Stimulated activated CD4-positive, alpha-beta T cell treated with anti-CD3 and anti-CD28 coated beads, Interleukin-1b, Interleukin-23, amount 100 ng/mL, for 4 hours (primary cell): ENCODE measurements at places on chromosomes 12 and 14.
A peak's percentile ranks its signal among the peaks of the same experiment; 100 is the strongest.

DNA sequence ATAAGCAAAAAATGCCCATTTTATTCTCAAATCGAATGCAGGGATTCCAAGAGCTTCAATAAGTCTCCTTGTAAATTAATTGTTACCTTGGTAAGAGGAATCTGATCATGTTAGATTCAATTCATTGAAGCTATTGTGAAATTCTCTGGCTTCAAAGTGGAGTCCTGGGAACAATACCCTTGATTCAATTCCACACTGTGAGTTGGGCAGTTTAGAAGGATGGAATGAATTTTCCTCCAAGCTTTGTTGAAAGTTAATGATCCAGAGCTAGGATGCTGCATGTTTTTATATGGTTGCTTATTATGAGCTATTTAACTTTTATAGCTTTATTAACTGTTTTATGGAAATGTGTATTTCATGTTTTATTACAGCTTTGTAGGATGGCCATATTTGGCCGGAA lies 89.9 kb upstream of the IGF1 start:
- no peak for DNase-seq

- DNase-seq: no peak
Observed at GRCh38 chr12:65628061-65628460, 196.2 kb upstream of the HMGA2 start.

DNA sequence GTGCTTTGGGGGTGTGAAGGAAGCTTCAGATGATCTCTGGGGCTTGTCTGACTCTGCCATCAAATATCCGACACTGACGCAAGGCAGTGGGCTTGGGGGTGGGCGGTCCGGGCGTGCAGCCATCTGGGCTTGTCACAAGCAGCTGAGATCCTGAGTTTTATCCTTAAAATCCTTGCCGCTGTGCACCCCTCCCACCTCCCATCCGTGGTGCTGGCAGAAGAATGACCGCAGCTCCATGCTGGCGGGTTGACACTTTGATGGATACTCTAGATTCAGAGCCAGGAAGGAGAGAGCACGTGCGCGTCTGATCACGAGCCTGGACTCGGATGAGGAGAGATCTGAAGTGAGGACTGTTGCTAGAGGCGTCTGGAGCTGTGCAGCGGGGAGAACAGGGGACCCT lies 3.0 kb downstream of the ZFYVE21 start:
- no peak for DNase-seq

- no peak for DNase-seq
Observed at GRCh38 chr14:105601360-105602242, 75.2 kb downstream of the TMEM121 start.

DNA sequence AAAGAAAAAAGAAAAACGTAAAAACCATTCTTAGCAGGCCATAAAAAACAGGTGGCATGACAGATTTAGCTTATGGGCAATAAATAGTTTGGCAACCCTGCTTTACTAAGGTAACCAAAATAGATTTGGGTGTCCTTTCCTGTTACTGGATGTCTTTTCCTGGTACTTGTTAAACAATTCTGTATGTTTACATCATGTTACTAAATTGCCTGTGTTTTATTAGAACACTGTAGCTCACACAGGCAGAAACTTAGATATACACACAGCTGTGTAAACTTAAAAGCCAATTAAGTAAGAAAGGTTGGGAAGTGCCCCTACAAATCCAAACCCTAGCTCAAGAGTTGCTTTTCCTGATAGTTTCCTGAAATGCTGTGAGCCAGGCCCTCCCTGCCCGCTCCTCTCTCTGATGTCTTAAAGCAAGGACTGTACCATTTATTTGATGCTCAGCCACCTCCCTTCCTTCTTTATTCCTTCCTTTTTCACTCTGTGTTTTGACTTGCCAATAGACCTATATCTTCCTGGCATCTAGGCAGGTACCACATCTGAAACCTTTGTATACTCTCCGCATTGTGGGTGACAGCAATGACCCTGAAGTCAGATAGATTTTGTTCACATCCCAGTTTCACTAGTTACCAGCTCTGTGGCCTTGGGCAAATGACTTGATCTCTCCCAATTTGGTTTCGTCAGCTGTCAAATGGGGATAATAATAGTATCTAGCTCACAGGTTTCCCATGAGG lies 3.7 kb upstream of the CAMKK2 start:
- DNase-seq: no peak

- no peak for DNase-seq
Observed at GRCh38 chr12:90827567-90827966, 127.4 kb downstream of the CCER1 start.

DNA sequence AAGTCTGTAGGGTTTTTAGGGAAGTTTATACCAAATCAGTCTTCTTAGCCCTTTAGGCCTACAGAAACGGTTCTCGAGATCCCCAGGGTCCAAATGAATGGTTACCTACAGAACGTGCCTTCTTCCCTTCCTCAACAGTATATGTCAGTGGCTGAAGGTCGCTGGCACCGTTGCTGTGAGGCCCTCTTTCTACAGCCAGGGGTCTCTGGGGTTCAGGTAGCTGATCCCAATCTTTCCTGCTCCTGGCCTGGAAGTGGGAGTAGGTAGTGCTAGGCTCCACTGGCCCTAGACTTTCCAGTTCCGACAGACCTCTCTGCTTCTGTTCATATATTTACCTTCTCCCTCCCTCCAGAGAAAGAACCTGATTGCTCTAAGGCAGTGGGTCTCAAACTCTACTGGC lies 6.4 kb upstream of the EGLN3 start:
- DNase-seq: no peak

DNA sequence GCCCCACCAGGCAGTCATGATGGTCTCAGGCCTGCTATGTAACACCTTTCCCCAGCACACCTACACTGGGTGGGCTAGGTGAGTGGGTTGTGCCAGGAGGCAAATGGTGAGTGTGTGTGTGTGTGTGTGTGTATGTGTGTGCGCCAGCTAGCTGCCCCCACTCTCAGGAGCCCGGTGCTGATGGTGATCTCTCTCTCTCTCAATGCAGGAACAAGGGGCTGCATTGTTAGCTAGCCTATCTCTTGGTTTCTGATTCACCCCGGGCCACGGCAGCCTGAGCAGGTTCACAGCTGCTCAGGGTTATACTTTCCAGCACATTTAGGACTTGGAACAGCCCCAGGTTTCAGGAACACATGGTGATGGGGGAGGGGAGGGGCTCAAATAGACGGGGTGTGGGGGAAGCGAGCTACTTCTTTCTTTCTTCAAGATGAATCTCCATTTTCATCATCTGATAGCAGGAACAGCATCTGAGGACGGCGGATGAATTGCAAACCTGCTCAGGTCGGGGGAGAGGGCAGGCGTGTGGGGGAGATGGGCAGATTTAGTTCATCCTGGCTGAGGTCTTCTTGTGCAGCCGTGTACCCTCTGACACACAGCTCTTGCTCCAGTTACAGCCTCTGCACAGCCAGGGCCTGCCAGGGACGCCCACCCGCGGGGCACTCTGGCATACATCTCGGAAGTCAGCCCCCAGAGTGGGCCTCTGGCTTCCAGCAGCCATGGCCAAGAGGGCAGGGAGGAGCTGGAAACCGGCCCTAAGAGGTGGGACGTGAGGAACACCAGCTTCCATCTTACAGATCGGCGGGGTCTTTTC lies 137.6 kb downstream of the ZFP36L1 start:
- no peak for DNase-seq

DNA sequence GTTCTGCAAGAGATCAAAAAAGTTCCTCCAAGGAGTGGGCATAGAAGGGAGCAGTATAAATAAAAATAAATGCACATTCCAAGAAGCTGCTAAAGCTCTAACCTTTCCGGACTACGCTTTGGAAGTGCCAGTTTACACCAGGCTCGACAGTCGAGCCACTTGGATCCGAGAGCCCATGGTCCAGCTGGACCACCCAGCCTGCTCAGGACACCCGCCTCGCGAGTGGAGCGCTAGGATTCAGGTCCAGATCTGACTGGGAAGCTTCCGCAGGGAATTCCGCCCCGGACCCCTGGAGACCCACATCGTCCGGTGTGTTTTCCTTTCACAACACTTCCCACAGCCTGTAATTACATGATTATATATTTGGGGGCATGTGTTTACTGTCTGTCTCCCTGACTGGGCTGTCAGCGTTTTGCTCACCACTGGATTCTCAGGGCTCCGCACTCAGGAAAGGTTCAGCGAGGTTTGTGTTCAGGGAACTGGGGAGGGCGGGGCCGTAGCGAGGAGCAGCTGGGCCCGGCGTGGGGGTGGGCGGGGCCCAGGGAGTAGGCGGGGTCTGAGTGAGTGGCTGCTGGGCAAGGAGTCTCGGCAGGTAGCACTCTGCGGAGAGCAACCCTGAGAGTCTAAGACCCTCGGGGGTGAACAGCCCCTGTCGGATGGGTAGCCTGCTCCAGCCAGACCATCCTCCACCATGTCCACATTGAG lies 52.3 kb upstream of the TMEM263 start:
- peak; percentile 63 for DNase-seq

DNA sequence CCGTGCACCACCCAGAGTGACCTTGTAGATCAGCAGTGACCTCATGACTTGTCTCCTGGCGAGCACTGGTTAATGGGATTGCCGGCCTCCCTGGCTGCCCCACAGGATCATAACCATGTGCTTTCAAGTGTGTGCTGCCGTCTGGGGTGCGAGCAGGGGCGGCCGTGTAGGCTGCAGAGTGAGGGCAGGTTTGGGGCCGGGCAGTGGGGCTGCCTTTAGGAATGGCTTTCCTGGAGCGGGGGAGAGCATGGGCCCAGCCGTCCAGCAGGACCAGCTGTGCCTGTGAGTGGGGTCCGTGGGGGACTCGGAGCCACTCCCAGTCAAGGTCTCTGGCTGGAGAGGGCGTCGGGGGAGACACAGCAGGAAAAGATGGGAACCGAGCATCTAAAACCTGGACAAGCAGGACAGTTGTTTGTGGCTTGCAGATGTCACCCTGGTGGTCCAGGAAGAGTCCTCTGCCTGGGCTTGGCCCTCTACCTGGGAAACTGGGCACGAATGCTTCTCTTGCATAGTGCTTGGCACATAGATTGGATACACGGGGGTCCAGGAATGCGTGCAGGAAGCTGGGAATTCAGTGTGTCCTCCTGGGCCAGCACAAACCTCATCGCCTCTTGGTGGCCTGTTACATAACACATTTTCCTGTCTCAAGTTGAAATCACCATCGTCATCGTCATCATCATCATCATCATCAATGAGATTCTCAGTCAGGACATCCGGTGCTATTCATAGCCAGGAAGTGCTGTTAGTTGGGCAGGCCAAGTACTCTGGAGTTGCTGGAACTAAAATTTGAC lies 96.0 kb downstream of the ADGRD1 start:
- no peak for DNase-seq

GRCh38 chr12:111664961-111665865 lies 20.5 kb downstream of the BRAP start:
- DNase-seq: no peak

- DNase-seq: no peak
Observed at GRCh38 chr12:104673294-104673693, 216.5 kb downstream of the CHST11 start.

DNA sequence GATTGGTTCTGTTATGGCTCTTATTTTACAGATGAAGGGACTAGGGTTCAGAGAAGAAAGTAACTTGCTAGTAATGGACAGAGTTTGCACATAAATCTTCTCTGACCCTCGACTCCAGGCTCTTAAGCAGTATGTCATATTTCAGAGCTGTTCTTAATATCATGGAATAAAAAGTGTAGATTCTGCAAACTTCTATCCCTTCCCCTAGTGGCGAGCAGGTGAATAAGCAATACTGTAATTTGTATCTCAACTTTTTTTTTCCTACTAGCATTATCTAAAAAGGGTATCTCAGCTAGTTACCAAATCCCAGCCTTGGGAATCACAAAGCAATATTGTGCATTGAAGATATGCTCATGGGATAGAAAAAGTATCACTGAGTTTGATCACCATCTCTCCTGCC lies 83.2 kb downstream of the ANO4 start:
- no peak for DNase-seq

DNA sequence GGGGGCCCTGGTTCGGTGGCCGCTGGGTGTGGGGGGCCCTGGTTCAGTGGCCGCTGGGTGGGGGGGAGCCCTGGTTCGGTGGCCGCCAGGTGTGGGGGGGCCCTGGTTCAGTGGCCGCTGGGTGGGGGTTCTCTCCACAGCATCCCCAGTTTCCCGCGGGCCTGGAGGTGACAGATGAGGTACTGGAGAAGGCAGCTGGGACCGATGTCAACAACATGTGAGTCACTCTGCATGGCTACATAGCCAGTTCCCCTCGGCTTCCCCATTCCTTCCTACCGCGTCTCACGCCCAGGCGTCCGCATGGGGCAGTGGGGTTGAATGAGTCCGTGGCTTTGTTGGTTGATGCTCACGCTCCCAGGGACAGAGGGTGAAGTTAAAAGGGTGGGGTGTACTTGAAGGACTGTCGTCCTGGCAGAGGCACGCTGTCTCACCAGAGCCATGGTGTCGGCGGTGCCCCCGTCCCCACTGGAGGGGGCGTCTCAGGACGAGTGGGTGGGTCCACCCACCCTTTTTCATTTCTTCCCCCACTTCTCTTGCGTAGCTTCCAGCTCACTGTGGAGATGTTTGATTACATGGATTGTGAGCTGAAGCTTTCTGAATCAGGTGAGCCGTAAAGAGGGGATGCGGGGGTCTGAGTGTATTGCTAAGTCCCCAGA lies 15.6 kb downstream of the HIP1R start:
- no peak for DNase-seq

DNA sequence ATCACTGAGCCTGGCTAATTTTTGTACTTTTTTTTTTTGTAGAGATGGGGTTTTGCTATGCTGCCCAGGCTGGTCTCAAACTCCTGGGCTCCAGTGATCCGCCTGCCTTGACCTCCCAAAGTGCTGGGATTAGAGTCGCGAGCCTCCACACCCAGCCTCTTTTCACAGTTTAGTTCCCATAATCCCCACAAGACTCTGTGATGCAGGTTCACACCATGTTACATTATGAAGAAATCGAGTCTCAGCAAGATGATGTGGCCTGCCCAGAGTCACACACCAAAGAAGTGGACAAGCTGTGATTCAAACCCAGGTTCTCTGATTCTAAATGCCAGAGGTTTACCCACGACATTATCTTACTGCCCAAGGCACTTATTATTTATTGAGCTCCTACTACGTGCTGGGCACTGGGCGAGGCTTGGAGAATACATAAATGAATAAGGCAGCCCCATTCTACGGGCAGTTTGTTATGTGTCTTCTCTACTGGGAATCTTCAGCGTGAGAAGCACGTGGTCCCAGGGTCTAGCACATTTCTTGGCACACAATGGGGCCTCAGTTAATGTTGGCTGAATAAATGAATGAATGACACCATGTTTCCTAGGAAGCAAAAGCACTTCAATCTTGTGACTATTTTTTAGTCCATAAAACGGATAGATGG lies 23.5 kb upstream of the OASL start:
- no peak for DNase-seq

GRCh38 chr12:68559246-68559645 lies 51.5 kb upstream of the RAP1B start:
- no peak for DNase-seq

DNA sequence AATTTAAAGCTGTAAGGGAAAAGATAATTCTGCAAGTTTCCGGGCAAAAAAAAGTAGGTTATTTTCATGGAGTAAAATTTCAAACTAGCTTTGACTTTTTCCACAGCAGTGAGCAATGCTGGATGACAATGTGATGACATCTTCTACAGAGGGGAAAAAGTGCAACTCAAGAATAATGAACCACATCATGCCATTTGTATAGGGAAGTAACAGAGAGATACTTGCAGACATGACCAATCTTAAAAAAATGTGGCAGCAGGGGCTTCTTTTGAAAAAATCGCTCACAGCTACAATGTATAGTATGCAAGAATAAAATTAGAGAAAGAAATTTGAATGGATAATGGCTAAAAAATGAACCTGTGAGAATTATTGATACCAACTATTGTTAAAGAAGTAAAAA lies 115.5 kb downstream of the DHRS2 start:
- DNase-seq: no peak
